WTC11 (cell line): ENCODE measurements at places on chromosomes 3 and 15.

GRCh38 chr3:178480274-178480673, 56.0 kb upstream of the KCNMB2 start:
- no peaks in the 10 kb centered on the region for H3K36me3 ChIP-seq
- H3K4me1 ChIP-seq = peaks cover 10% of the 10 kb centered on the region
- no peak overlapping the region for H3K27ac ChIP-seq

- DNase-seq = no peak
- H3K27ac ChIP-seq = peak overlapping the region; percentile 26; the same call in 1 of the 2 replicates
- H3K36me3 ChIP-seq = peaks cover 11% of the 10 kb centered on the region
- H3K4me1 ChIP-seq = peaks cover 32% of the 10 kb centered on the region
- H3K27me3 ChIP-seq = no peaks in the 10 kb centered on the region
These were observed 26.3 kb downstream of the FSTL1 start for GRCh38 chr3:120424506-120424905.

GRCh38 chr15:50232791-50233190, 32.7 kb downstream of the HDC start:
- peaks cover 3% of the 10 kb centered on the region; the same call in 1 of the 2 replicates for H3K36me3 ChIP-seq
- DNase-seq = no peak
- no peaks in the 10 kb centered on the region for H3K27me3 ChIP-seq

- DNase-seq = no peak
- no peak overlapping the region for H3K4me3 ChIP-seq
- peaks cover 44% of the 10 kb centered on the region for H3K4me1 ChIP-seq
- H3K27me3 ChIP-seq = no peaks in the 10 kb centered on the region
- H3K36me3 ChIP-seq = peaks cover 10% of the 10 kb centered on the region
These were observed 12.1 kb downstream of the TGFBR2 start for GRCh38 chr3:30618526-30618925.

GRCh38 chr3:42098171-42098570, 7.0 kb downstream of the TRAK1 start:
- H3K4me1 ChIP-seq = peaks cover 42% of the 10 kb centered on the region
- no peaks in the 10 kb centered on the region for H3K27me3 ChIP-seq
- DNase-seq = no peak
- no peak overlapping the region for H3K4me3 ChIP-seq
- peaks cover 5% of the 10 kb centered on the region for H3K36me3 ChIP-seq

DNA sequence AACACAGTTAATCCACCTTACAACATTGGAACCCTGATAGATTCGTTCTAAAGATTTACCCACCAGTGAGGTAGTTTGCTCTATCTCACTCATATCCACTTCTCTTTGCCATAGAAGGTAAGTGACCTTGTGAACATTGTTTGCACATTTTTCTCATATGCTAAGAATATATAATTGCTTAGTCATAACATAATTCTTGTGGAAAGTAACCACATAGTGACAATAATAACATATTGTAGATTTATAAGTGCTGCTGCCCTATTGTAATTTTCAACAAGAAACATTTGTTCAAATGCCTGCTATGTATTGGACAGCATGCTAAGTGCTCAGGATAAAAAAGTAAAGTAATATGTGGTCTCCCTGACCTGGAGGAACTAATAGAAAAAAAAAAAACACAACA, 554.2 kb upstream of the KCNMB2 start:
- H3K4me1 ChIP-seq = no peaks in the 10 kb centered on the region
- H3K27me3 ChIP-seq = no peaks in the 10 kb centered on the region
- H3K27ac ChIP-seq = no peak overlapping the region
- no peak overlapping the region for H3K4me3 ChIP-seq

DNA sequence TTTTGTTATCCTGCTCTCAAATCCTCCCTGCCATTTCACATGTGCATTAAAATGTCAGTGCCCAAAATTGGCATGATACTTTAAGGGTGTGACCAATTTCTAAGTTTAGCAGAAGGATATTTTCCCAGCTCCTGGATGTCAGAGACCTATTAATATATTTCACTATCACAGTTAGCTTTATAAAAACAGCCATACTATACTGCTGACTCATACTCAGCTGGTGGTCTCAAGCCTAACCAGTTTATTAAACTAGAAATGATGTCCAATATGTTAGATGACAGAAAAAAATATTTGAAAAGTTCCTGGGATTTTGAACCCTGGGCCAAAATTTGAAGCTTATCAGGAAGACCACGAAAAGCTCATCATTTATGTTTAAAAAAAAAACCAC, 60.9 kb upstream of the ZNF280D start:
- no peak overlapping the region for H3K4me3 ChIP-seq
- no peaks in the 10 kb centered on the region; the same call in 1 of the 2 replicates for H3K36me3 ChIP-seq
- no peak for DNase-seq
- no peaks in the 10 kb centered on the region for H3K4me1 ChIP-seq

- peak overlapping the region; percentile 96 for H3K27ac ChIP-seq
- no peak for DNase-seq
- H3K36me3 ChIP-seq = peaks cover 25% of the 10 kb centered on the region
These were observed 568 bp upstream of the NCBP2 start for GRCh38 chr3:196942915-196943277.

- no peak overlapping the region for H3K27ac ChIP-seq
- no peak overlapping the region for H3K4me3 ChIP-seq
- peaks cover 2% of the 10 kb centered on the region; the same call in 1 of the 2 replicates for H3K27me3 ChIP-seq
- H3K36me3 ChIP-seq = peaks cover 7% of the 10 kb centered on the region; the same call in 1 of the 2 replicates
These were observed 4.4 kb upstream of the FOXP1 start for GRCh38 chr3:71587958-71588357.

DNA sequence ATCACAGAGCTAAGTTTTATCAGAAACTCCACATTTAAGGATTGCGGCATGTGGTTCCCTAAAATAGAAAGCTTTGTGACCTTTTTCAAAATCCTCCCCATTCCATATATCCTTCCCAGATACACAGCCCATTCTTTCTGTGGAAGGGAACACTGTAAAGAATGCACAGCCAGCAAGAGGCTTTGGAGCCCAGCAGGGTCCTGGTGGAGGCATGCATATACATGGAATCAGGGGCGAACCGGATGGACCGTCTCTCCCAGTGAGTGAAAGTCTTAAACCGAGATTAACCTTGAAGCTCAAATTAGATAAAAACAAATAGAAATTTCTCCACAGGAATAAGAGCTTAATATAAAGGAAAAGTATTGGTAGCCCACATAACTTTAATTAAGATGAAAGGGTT, 436.2 kb upstream of the MDFIC2 start:
- H3K4me1 ChIP-seq = peaks cover 23% of the 10 kb centered on the region
- peak overlapping the region; percentile 71; the same call in 1 of the 2 replicates for H3K27ac ChIP-seq
- H3K36me3 ChIP-seq = no peaks in the 10 kb centered on the region
- no peaks in the 10 kb centered on the region for H3K27me3 ChIP-seq
- H3K4me3 ChIP-seq = no peak overlapping the region

- H3K4me3 ChIP-seq = peak overlapping the region; percentile 74
- H3K36me3 ChIP-seq = 0 out of 2 replicates have a peak, but pooled peaks cover 4% of the 10 kb centered on the region
- H3K27me3 ChIP-seq = peaks cover 11% of the 10 kb centered on the region
- DNase-seq = no peak
These were observed 65.6 kb upstream of the HEG1 start for GRCh38 chr3:125121246-125122010.

- H3K36me3 ChIP-seq = no peaks in the 10 kb centered on the region
- no peak overlapping the region for H3K27ac ChIP-seq
- H3K4me1 ChIP-seq = peaks cover 5% of the 10 kb centered on the region; the same call in 1 of the 2 replicates
- no peak for DNase-seq
- H3K27me3 ChIP-seq = no peaks in the 10 kb centered on the region
These were observed 115.2 kb downstream of the IL1RAP start for GRCh38 chr3:190629088-190629487.

DNA sequence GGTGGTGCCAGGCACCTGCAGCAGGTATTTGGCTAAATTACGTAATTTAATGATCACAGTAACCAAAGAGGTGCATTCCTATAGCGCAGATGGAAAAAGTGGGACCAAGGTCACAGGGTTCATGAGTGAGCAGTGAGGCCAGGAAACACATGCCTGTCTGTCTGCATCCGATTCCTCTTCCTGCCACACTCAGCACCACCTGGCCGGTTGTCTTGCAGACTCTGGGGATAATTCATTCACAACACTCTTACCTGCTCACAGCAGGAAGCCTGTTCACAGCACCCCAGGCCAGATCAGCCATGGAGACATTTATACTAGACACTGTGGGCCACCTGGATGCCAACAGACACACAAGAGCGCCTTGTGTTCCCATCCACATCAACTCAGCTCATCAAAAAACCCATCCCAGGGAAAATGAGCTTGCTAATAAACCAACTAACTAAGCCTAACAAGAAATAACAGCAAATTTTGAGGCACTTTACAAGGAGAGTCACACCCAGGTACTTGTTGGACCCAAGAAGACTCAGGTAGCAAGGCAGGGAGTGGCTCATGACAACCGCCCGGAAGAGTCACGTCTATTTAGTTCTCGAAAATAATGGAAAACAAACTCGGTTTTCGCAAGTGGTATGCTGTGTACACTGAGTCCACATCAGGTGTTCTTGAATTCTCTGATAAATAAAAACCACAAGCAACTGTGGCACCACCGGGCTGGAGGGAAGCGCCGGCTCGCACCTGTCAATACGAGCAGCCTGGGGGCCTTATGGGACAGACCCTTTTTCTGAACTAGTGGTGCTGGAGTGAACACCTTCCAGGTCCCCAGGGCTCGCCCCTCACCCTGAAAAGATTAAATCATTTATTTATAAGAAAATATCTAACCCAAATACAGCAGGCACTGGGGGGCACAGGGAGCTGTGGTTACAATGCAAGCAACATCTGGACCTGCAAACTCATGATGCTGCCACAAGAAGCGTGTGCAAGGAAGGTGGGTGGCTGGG, 40.5 kb downstream of the FAM174B start:
- H3K27me3 ChIP-seq = no peaks in the 10 kb centered on the region
- H3K4me3 ChIP-seq = no peak overlapping the region
- H3K4me1 ChIP-seq = peaks cover 18% of the 10 kb centered on the region
- no peaks in the 10 kb centered on the region; the same call in 1 of the 2 replicates for H3K36me3 ChIP-seq
- DNase-seq = no peak

DNA sequence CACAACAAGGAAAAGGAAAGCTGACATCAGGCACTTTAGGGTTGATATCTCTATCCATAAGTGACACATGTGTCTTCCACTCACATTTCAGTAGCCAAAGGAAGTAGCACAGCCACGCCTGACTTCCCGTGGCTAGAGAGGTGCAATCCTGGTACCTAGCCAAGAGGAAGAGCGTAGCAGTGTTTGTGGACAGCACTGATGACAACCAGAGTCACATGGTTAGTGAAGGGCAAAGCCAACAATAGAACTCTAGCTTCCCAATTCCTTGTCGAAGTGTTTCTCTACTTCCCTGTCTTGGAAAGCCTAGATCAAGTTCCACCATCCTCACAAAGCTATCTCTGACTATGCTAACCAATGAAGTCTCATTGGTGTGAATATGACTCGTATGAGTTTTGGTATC, 189.2 kb downstream of the RSL24D1 start:
- peaks cover 17% of the 10 kb centered on the region for H3K4me1 ChIP-seq
- H3K4me3 ChIP-seq = no peak overlapping the region
- H3K27ac ChIP-seq = no peak overlapping the region
- H3K27me3 ChIP-seq = no peaks in the 10 kb centered on the region

GRCh38 chr3:186160691-186161243, 51.9 kb upstream of the ETV5 start:
- no peaks in the 10 kb centered on the region for H3K4me1 ChIP-seq
- no peak overlapping the region for H3K27ac ChIP-seq
- H3K27me3 ChIP-seq = peaks cover 3% of the 10 kb centered on the region; the same call in 1 of the 2 replicates
- H3K4me3 ChIP-seq = no peak overlapping the region
- H3K36me3 ChIP-seq = no peaks in the 10 kb centered on the region
- DNase-seq = no peak

- no peaks in the 10 kb centered on the region for H3K27me3 ChIP-seq
- H3K27ac ChIP-seq = no peak overlapping the region
- DNase-seq = no peak
- H3K36me3 ChIP-seq = no peaks in the 10 kb centered on the region
- no peaks in the 10 kb centered on the region for H3K4me1 ChIP-seq
- H3K4me3 ChIP-seq = no peak overlapping the region
These were observed 816.3 kb upstream of the SEMA6D start for GRCh38 chr15:46901001-46901400.

GRCh38 chr3:111465081-111465670, 76.8 kb upstream of the CD96 start:
- no peaks in the 10 kb centered on the region for H3K36me3 ChIP-seq
- no peaks in the 10 kb centered on the region for H3K4me1 ChIP-seq
- DNase-seq = no peak
- no peak overlapping the region for H3K4me3 ChIP-seq
- no peaks in the 10 kb centered on the region for H3K27me3 ChIP-seq

- no peak for DNase-seq
- no peaks in the 10 kb centered on the region for H3K27me3 ChIP-seq
- no peaks in the 10 kb centered on the region for H3K4me1 ChIP-seq
- no peak overlapping the region for H3K27ac ChIP-seq
- H3K36me3 ChIP-seq = peaks cover 18% of the 10 kb centered on the region
These were observed 74.6 kb downstream of the ATP8B4 start for GRCh38 chr15:50044406-50044805.

DNA sequence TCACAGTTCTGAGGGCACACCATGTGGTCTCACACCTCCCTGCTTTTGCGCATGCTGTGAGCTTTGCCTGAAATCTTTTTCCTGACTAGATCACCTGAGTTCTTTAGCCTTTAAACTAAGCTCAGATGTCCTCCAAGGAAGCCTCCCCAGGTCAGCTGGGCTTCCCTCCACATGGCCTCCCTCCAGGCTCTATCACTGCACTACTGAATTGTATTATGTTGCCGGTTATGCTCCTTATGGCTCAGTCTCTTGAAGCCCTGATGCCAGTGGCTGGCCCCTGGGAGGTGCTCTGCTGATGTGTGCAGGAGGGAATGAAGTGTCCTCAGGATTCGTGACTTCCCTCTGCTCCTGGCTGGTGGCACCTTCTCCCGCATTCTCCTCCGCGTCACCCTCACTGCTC, 93.3 kb upstream of the BLM start:
- no peak for DNase-seq
- no peak overlapping the region for H3K4me3 ChIP-seq
- no peaks in the 10 kb centered on the region for H3K4me1 ChIP-seq

GRCh38 chr3:128383316-128384235, 83.1 kb downstream of the DNAJB8 start:
- no peak overlapping the region for H3K4me3 ChIP-seq

DNA sequence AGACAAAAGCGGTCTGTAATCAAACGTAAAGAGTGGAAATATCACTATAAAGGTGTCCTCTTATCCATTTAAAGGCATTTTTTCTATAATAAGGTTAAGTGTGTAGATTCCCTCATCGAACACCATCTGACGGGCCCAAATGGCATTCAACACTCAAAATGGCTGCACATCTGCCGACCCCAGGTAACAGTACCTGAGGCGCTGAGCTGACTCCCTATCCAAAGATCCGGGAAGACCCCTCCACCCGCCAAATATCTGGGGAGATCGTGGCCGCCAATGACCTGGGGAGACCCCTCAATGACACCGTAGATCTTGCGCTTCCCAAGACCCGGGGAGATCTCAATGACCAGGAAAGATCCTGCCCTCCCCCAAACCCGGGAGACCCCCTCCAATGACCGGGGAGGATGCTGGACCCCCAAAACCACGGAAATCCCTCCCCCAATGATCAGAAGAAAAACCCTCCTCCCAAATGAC, 476 bp downstream of the IP6K2 start:
- peak overlapping the region; percentile 98 for H3K4me3 ChIP-seq
- peaks cover 33% of the 10 kb centered on the region for H3K4me1 ChIP-seq
- H3K27ac ChIP-seq = peak overlapping the region; percentile 99

DNA sequence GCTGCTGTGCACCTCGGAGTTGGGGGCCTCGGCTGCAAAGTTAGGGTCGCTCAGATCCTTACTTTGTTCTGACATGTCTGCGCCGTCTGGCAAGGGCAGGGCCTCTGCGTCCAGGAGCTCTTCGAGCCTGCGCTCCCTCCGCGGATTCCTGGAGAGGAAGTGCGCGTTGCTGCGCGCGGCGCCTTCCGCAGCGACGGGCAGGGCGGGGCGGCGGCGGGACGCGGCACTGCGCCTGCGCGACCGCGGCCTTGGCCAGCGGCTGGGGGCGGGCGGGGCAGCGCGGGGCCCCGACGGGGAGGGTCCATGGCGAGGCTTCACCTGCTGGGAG, at the start of gene NDN:
TSS of gene NDN (minus strand) at position 163 of the 328 bp plus-strand sequence. CDS start at position 75, 88 bp downstream.
- peak within 1 kb of the TSS; percentile 69 for H3K4me3 ChIP-seq
- DNase-seq = peak; percentile 69
- H3K27ac ChIP-seq = no peak within 1 kb of the TSS
- peaks cover 26% of the 10 kb centered on the region for H3K36me3 ChIP-seq
